Fibroblast of lung (primary cell): ENCODE measurements at places on chromosomes 12 and 14.

GRCh38 chr12:47078733-47079467 lies 521 bp upstream of the PCED1B start:
- H3K36me3 ChIP-seq = no peaks in the 10 kb centered on the region
- H3K27ac ChIP-seq = peak overlapping the region; percentile 60
- H3K27me3 ChIP-seq = no peaks in the 10 kb centered on the region
- H3K4me1 ChIP-seq = peaks cover 12% of the 10 kb centered on the region
- DNase-seq = peak; percentile 50

DNA sequence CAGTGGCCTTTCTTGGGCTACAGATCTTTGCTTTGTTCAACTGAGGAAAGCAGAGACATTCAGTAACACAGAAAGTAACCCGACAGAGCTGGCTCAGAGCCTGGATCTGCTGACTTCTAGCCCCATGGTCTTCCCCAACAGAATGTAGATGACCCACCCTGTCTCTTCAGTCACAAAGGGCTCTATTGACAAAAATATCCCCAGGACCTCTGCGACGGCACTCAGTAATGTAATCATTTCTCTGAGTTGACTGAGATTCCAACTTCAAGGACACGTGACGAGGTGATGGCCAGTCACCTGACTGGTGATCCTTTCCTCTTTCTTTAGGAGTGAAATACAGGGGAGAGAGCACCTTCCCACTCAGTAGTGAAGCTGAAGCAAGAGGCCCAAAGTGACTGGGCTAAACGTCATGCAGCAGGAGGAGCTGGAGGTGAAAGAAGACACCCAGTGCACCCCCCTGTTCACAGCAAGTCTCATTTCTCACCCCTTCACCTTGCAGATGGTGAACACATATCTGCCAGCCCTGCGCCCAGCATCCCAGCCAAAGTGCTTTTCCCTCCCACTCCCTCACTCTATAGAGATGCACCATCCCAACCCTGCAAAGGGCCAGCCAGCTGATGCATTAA lies 179.2 kb upstream of the EGLN3 start:
- H3K27ac ChIP-seq = no peak overlapping the region
- DNase-seq = no peak
- H3K27me3 ChIP-seq = no peaks in the 10 kb centered on the region
- H3K4me1 ChIP-seq = no peaks in the 10 kb centered on the region
- H3K4me3 ChIP-seq = no peak overlapping the region

GRCh38 chr14:75476274-75476995 lies 45.8 kb upstream of the BATF start:
- H3K4me3 ChIP-seq = no peak overlapping the region
- peaks cover 2% of the 10 kb centered on the region for H3K27me3 ChIP-seq
- H3K27ac ChIP-seq = no peak overlapping the region
- no peaks in the 10 kb centered on the region for H3K4me1 ChIP-seq
- H3K36me3 ChIP-seq = peaks cover 8% of the 10 kb centered on the region
- DNase-seq = peak; percentile 48

GRCh38 chr12:111806304-111806703 lies 35.7 kb upstream of the MAPKAPK5 start:
- H3K4me1 ChIP-seq = no peaks in the 10 kb centered on the region
- no peak for DNase-seq
- H3K27ac ChIP-seq = no peak overlapping the region
- H3K4me3 ChIP-seq = no peak overlapping the region
- H3K36me3 ChIP-seq = no peaks in the 10 kb centered on the region
- no peaks in the 10 kb centered on the region for H3K27me3 ChIP-seq
